ENCODE measurements at places on chromosomes 1 and 21. TPM values are rescaled to one million over a fixed set of nuclear protein-coding genes. Genes with fewer than 3 reads are reported as not detected.

DNA sequence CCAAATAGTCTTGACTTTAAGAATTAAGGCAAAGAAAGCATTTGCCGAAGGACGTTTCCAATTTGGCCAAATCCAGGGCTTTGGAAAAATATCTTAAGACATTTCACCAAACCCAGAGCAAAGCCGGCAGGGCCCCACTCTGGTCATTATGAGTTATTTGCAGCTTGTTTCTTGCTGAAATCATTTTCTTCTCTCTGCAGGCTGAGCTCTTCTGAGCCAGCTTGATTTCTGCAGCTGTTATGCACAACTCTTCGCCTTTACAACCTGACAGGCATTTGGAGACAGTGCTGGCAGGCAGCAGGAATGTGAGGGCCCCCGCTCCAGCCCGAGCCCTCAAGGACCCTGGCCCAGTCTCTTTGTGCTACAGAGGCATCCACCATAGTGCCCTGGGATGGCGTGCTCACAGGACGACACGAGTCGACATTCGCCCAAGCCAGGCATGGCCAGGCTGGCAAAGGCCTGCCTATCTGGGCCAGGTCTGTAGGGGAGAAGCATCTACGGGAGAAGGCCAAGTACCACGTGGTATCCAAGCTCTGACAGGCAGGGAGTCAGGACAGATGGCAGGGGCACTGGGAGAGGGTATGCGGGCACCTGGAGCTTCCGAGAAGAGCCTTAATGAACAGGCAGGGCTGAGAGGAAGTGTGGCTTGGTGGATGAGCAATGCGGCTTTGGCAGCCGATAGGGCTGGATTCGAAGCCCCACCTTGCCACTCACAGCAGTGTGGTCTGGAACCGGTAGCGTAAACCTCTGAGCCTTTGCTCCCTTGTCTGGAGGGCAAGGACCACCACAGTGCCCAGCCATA, 32.3 kb downstream of the SYF2 start:
- DNase-seq = no peak

- DNase-seq = no peak
These were observed 95.7 kb upstream of the NR5A2 start for GRCh38 chr1:199931666-199932377.

DNA sequence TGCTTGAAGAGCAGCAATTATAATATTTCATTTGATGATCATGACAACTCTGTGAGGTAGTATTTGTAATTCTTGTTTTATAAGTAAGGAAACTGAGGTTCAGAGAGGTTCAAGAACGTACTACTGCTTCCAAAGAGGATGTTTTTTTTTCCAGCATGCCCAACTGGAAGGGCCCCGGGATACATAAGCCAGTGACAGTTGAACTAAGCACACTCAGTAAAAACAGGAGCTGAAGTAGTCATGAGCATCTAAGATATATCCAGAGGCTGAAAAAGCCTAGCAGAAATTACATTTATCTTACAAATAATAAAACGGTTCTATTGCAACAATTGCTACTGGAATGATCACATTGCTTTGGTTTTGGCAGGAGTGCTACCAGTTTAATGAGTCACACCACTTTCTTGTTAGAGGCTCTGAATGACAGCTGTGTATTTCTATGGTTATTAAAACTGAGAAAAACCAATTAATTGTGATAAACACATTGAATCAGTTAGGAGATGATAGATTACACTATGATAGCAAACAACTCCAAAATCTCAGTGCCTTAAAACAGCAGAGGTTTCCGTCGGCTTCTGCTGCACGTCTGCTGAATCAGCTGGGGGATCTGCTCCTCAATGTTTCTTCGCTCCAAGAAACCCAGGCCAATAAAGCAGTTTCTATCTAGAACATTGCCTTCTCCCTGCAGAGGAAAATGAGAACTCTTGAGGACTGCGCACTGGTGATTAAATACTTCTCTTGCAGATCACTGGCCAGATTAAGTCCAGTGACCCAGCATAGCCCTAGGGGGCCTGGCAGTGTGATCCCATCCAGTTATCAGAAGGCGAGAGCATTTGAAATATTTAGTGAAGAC, 522.7 kb downstream of the PLPP3 start:
- no peak for DNase-seq

DNA sequence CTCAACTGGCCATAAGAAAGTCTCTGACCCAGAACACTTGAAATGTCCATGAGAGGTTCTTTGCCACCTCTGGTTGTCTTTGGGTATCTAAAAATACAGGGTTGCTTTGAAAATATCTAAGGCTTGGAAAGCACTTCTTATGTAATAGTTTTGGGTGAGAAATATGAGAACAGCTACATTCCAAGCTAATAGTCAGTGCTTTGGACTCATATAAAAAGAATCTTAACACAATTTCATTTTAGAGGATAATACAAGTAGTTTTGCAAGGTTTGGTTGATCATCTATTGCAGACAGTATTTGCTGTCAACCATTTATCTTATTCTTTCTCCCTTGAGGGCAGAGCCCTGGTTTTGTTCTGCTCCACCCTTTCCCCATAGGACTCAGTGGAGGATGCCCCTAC, 207.5 kb downstream of the KCNK2 start:
- no peak for DNase-seq

GRCh38 chr1:229024528-229025130, 246.3 kb upstream of the RAB4A start:
- no peak for DNase-seq

GRCh38 chr1:234495231-234495990, 16.4 kb upstream of the TARBP1 start:
- DNase-seq = no peak

DNA sequence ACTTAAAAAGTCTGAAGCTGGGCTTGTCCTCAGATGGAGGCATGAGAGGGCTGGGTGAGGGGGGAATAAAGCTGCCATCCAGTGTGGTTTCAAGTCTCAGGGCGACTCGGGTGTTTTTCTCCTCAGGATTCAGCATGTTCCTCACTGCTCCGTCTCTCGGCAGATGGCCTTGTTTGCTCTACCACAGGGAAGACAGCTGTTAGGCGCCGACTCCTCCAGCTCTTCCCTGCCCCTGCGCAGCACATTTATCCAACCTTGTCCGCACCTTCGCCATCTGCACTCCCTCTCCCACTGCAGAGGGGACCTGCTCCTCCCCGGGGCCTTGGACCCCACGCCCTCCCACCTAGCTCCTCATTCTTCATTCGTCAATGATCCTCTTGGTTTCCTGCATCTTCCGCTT, 16.6 kb upstream of the S100A11 start:
- DNase-seq = no peak

- DNase-seq = no peak
These were observed 8.1 kb upstream of the NCF2 start for GRCh38 chr1:183598386-183598785.

- no peak for DNase-seq
These were observed 89.8 kb downstream of the TRIM11 start for GRCh38 chr1:228316589-228317387.

GRCh38 chr1:155226910-155227260, 18.4 kb downstream of the MTX1 start:
- DNase-seq = peak; percentile 67

Gene SRGAP2
- 40.8 TPM for total RNA-seq

Gene KPRP
- total RNA-seq = not detected

Gene FOXO6
- 0.34 TPM for total RNA-seq

Gene DISC1
- total RNA-seq = 2.0 TPM
